Naive thymus-derived CD4-positive, alpha-beta T cell (primary cell): ENCODE measurements at places on chromosomes 2 and 18. TPM values are rescaled to one million over a fixed set of nuclear protein-coding genes. Genes with fewer than 3 reads are reported as not detected.

The SPP2 gene
- polyA plus RNA-seq = not detected

The CNDP1 gene
- not detected for polyA plus RNA-seq

GRCh38 chr2:144449028-144449406 lies 70.9 kb downstream of the ZEB2 start:
- no peak for DNase-seq

- no peak for DNase-seq
These were observed 32.4 kb downstream of the FIGN start for GRCh38 chr2:163703386-163703785.

DNA sequence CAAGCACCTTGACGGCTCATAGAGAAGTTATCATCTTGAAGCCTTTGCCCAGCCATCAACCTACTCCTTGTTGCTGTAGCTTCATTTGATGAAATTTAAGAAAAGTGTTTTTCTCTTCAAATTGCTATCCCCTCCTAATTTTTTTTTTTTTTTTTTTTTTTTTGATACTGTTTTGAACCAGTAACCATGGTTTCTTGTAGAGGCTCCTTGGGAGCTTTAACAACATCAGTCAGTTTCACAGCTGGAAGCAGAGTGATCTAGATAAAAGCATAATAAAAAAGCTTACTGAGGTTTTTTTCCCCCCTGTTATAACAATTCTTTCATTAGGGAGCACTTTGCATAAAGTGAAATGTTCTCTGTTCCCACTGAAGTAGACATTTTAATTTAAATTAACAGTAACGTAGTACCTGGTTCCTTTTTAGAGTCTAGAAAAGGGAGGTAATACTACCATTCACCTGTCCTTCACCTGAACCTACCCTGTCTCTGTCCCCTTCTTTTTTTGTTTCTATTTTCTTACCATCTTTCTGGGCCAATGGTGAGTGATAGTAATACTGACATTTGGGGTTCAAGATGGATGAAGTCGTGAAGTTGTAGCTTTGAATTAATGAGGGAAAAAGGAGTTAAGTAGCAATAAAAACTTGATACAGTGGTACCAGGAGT lies 101.5 kb downstream of the NCOA1 start:
- DNase-seq = no peak
